ENCODE measurements at places on chromosomes 13 and 19. TPM values are rescaled to one million over a fixed set of nuclear protein-coding genes. Genes with fewer than 3 reads are reported as not detected.

The S1PR2 gene
- total RNA-seq, result 16.8 TPM

The TRIP10 gene
- 53.5 TPM for total RNA-seq

DNA sequence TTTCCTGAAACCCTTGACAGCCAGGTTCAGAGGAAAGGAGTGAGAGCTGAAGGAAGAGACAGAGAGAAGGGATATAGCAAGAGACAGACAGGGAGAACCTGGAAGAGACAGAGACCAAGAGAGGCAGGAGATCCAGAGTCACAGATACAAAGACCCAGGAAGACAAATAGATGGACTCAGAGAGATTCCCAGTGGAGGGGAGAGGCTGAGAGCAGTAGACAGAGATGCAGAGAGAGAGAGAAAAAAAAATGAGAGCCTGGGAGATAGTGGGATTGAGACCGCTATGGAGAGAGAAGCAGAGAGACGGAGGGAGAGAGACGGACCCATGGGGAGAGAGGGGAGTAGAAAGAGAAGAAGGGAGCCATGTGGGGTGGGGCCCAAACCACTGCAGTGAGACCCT lies 763 bp downstream of the FXYD7 start:
- H3K4me1 ChIP-seq, result no peaks in the 10 kb centered on the region
- H3K27ac ChIP-seq, result no peak overlapping the region
- H3K27me3 ChIP-seq, result no peaks in the 10 kb centered on the region
- no peaks in the 10 kb centered on the region for H3K36me3 ChIP-seq
- no peak for DNase-seq

DNA sequence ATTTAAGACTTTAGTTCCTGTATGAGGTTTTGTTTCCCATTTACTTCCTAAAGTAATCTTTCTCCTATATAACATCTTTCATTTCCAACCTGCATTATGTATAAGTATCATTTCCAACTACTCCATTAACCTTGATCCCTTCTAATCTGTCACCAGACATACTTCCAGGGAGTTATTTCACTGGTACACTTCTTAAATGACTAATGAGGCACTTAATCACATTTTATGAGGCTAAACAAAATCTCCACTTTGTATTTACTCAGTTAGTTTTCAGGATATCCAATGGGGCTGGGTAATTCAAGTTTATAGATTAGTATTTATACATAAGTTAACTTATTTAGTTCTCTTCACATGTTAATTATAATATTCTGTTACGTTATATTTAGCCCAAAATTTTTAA lies 634.7 kb downstream of the PCDH17 start:
- no peaks in the 10 kb centered on the region for H3K36me3 ChIP-seq
- no peaks in the 10 kb centered on the region for H3K4me1 ChIP-seq
- no peaks in the 10 kb centered on the region for H3K27me3 ChIP-seq
- DNase-seq, result no peak

GRCh38 chr13:111906816-111907215 lies 160.1 kb upstream of the SOX1 start:
- H3K27ac ChIP-seq, result no peak overlapping the region
- H3K36me3 ChIP-seq, result no peaks in the 10 kb centered on the region
- DNase-seq, result no peak
- no peak overlapping the region for H3K4me3 ChIP-seq
- no peaks in the 10 kb centered on the region for H3K27me3 ChIP-seq

DNA sequence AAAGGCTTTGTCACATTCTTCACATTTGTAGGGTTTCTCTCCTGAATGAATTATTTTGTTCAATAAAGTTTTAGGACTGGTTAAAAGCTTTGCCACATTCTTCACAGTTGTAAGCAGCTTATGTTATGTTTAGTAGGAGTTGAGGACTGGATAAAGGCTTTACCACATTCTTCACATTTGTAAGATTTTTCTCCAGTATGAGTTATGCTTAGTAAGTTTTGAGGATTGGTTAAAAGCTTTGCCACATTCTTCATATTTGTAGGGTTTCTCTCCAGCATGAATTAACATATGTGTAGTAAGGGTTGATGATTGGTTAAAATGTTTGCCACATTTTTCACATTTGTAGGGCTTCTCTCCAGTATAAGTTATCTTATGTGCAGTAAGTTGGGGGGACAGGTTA lies 79.9 kb downstream of the ZNF431 start:
- peaks cover 5% of the 10 kb centered on the region for H3K27me3 ChIP-seq
- no peaks in the 10 kb centered on the region for H3K36me3 ChIP-seq
- no peak overlapping the region for H3K27ac ChIP-seq
- no peak overlapping the region for H3K4me3 ChIP-seq

Data from uterus (tissue), 4 donors.